GM04503 (cell line): ENCODE measurements at places on chromosomes 4 and X.

DNA sequence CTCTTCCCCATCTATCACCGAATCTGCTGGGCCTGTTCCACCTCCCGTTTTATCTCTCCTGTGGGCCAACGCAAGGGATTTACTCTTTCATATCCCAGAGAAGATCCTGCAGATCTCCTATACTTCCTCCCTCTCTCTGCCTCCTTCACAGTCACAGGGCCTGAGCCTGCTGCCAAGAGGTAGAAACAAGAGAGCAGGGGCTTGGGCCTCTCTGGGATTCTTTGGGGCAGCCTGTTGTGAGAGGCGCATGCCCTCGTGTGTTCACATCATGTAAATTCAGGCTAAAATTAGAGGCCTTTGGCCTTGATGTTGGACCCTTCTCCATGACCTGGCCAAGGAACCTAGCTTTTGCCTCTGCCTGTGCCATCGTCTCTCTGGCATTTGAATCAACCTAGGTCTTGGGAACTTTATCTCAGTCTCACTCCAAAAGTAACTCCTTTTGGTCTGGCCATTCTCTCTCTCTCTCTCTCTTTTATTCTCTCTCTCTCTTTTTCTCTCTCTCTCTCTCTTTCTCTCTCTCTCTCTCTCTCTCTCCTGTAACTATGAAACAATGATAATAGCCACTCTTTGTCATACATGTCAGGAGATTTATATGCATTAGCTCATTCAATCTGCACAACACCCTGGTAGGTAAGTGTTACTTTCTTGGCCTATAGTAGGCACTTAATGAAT lies 20.0 kb upstream of the EFNB1 start:
- no peak for DNase-seq

GRCh38 chr4:138052806-138053632 lies 189.1 kb downstream of the SLC7A11 start:
- no peak for DNase-seq

GRCh38 chr4:180465364-180465763 lies 1777.8 kb upstream of the TENM3 start:
- no peak for DNase-seq

GRCh38 chr4:165662341-165662740 lies 210.7 kb upstream of the TLL1 start:
- no peak for DNase-seq

- no peak for DNase-seq
Observed at GRCh38 chr4:189779281-189779980, 161.2 kb upstream of the FRG1 start.

DNA sequence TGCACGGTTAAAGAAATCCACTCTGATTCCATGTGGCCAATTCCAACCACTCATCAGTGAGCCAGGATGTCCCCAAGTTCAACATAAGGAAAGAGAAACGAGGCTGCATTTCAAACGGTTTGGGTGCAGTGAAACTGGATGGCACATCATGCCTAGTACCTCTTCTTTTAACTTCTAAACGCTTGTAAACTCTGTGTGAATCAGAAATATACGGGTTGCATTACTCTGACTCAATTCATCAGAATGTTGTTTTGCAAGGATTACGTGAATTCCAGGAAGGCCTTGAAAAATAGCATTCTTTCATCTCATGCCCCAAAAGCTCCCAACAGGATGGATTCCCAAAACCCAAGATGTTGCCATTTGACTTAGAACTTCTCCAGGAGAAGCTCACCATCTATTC lies 270.4 kb downstream of the LDB2 start:
- DNase-seq: peak; percentile 93

GRCh38 chr4:40197879-40198689 lies 1.3 kb downstream of the RHOH start:
- DNase-seq: no peak

GRCh38 chrX:3712051-3712869 lies 1.2 kb downstream of the PRKX start:
- DNase-seq: no peak

- DNase-seq: no peak
Observed at GRCh38 chr4:76679691-76680090, 218.3 kb downstream of the SOWAHB start.

GRCh38 chr4:73707918-73708577 lies 32.3 kb upstream of the CXCL8 start:
- peak; percentile 62 for DNase-seq

DNA sequence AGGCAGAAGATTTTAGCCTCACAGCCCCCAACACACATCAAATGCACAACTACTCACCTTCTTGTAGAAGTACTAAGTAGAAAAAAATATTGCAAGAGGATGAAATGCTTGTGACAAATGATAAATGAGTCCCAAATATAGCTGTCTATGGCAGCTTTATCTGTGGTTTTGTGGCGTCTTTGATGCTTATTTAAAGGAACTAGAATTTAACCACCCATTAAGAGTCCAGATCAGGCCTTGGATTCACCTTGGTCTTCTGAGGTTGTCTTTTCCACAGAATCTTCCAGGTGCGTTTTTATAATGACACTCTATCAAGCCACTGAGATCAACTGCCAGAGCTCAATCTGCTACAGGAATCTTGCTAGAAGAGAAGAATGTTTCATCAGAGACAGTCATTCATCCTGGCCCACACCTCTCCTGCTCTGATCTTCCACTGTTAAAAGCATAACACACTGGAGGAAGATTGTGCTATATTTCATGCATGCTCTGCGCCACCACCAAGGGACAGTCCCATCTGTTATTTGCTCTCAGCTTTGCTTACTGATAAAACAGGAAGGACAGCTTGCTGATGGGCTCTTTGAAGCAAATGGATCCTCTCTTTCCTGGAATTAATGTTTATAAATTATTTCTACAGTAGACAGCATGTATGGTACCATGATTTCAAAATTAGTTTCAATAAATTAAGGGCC lies 144.1 kb downstream of the SLC7A11 start:
- no peak for DNase-seq

DNA sequence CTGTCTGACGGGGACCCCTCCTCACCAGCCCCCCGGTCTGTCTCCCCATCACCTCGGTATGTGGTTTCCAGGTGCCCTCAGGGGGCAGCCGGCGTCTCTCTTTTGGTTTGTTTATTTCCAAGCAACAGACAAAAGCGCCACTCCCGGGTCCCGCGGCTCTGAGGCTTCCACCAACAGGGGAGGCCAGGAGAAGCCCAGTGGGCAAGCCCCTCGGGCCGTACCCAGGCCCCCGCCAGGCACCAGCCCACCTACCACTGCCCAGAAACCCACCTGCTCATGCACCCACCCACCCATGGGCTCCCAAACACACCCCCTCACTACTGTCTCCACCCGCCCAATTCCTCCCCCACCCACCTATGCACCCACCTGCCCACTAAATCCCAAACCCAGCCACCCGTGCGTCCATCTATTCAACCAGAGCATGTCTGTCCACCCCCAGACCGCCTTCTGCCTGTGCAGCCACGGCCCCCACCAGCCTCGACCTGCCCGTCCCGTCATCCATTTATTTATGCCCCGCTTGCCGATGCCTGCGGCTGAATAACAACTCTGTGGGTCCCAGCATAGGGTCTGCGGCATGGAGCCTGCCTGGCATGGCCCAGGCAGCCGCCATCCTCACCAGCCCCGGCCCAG lies 129.8 kb downstream of the FAM53A start:
- DNase-seq: no peak

- DNase-seq: no peak
Observed at GRCh38 chrX:155968791-155969190, 28.7 kb upstream of the IL9R start.

DNA sequence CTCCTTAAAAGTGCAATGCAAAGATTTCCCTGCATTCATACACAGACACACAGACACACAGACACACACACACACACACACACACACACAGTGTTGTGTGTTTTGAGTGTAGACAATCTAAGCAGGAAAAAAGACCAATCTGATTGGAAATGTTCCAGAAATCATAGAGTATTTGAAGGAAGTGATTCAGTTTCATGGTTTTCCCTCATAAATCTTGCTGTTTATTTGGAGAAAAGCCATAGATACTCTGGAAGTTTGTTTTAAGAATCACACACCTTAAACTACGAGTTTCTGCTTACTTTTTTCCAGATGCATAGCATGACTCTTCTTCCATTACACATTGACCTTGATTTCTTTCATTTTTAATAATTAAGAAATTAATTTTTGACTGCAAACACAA lies 298.5 kb upstream of the BMP3 start:
- DNase-seq: no peak

DNA sequence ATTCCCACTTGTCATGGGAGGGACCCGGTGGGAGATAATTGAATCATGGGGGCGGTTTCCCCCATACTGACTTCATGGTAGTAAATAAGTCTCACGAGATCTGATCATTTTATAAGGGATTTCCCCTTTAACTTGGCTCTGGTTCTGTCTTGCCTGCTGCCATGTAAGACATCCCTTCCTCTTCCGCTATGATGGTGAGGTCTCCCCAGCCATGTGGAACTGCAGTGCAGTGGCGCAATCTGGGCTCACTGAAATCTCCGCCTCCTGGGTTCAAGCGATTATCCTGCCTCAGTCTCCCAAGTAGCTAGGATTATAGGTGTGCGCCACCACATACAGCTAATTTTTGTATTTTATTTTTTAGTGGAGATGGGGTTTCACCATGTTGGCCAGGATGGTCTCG lies 2.9 kb downstream of the HPGDS start:
- DNase-seq: no peak

DNA sequence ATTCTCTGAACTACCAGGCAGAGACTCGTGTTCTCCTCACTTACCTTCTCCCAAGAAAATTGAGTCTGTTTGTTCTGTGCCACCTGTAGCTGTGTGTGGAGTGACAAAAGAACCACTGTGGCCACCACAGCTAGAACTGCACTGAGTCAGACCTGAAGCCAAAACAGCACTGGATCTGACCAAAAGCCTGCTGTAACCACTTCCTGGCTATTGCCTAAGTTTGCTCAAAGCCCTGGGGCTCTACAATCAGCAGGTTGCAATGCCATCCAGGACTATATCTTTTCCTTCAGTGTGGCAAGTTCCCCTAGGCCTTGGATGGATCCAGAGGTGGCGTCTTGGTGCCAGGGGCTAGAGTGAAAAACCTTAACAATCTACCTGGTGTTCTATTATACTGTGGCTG lies 449.1 kb downstream of the FAM133A start:
- DNase-seq: no peak
